ENCODE measurements at places on chromosomes 3 and 15.

DNA sequence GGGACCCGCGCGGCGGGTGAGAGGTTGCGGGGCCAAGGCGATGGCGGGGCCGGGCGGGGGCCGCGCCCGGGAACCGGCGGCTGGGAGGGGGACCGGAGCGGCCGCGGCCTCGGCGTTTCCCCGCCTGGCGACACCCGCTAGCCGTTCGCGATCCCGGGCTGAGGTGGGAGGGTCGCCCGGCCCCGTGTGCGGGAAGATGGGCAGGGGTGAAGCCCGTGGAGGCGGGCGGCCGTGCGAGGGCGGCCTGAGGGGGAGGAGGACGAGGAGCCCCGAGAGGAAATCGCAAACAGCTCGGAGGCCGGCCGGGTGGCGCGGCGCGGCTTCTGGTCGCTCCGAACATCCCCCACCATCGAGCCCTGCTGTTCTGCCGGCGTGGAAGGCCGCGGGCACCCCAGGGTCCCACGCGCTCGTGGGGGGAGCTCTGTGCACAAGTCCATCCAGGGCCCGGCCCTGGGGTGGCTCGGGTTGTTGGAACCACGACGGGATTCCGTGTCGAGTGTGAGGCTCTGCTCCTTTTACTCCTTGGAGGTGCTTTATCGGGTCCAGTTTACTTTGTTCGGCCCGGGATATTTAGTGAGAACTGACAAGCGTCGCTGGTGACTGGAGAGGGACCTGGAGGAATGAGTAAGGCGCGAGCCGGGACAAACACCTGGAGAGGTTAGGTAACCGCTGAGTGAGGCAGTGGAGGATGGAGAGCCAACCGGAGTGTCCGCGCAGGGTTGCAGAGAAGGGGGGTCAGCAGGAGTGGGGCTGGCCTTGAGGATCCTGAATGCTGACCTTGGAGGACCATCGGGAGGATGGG lies 728 bp downstream of the CRTC3 start:
- DNase-seq: peak; percentile 80

GRCh38 chr3:151875759-151876158 lies 2.3 kb downstream of the SUCNR1 start:
- no peak for DNase-seq

DNA sequence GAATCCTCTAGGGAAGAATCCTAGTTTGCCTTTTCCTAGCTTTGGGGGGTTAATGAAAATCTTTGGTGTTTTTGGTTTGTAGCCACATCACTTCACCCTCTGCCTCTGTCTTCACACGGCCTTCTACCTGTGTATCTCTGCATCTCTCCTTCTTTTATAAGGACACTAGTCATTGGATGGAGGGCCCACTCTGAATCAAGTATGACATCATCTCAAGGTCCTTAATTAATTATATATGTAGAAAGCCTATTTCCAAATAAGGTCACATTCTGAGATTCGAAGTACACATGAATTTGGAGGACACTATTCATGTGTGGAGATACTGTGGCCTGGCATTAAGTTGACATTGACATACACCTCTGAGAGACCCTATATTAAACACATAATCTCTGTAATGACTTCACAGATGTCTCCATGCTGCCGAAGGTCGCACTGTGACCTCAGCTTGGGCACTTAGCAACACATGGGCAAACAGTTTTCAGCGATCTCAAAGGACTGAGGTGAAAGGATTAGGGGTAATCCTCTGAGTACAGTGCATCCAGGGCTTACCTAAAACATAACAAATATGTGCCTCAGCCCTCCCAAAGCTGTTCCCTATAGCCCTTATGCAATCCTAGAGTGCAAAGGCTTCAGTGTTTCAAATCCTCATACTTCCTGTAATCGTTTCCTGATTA lies 446.0 kb downstream of the FGF12 start:
- no peak for DNase-seq

- no peak for DNase-seq
These were observed 193.0 kb upstream of the TPM1 start for GRCh38 chr15:62849316-62850106.

DNA sequence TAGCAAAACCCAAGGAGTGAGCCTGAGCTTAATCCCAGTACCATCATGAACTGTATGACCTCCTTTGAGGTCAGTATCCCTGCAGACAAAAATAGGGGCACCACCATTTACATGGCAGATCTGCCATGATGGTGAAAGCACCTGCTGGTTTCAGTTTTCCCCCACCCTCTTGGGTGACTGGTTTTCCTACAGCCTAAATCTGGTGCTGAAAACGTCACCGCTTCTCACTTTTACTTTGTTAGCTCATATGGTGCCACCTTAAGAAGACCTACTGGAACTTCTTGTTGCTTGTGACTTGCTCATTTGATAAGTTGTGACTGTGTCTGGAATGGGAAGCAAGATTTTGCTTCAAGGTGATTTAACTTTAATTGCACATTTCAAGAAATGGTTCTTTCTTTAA lies 5.1 kb downstream of the PPP1R2 start:
- DNase-seq: no peak

DNA sequence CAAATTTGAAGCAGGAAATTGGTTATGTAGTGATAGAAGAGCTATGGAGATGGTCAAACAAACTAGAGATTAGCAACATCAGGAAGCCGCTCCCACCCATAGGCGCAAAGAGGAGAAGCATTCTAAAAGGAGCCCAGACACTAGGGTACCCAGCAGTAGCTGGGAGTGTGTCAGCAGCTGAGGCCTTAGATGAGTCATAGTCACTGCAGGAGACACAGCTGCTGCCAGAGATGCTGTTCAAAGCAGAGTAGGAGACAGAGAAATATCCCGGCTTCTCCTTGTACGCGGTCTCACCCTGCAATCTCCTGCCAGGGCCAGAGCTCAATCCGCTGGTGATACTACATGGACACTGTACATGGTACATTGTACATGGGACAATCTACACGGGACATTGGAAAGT lies 61.9 kb downstream of the VGLL3 start:
- no peak for DNase-seq

GRCh38 chr3:9957214-9957613 lies 5.0 kb upstream of the PRRT3 start:
- DNase-seq: no peak

DNA sequence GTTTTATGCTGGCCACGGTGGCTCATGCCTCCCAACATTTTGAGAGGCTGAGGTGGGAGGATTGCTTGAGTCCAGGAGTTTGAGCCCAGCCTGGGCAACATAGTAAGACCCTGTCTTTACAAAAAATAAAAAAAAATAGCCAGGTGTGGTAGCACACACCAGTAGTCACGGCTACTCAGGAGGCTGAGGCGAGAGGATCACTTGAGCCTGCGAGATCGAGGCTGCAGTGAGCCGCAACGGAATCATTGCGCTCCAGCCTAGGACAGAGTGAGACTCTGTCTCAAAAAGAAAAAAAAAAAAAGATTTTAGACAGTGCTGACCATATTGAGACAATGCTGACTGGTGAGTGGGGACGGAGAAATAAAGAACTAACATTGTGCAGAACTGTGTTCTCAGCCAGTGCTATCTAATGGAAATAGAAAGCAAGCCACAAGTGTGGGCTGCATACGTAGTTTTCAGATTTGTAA lies 67.2 kb downstream of the ST6GAL1 start:
- no peak for DNase-seq

GRCh38 chr3:190338717-190339116 lies 16.5 kb upstream of the CLDN1 start:
- DNase-seq: no peak

GRCh38 chr15:74865316-74865715 lies 7.8 kb downstream of the SCAMP2 start:
- no peak for DNase-seq

GRCh38 chr3:191253089-191253799 lies 54.2 kb downstream of the OSTN start:
- DNase-seq: no peak

GRCh38 chr3:106277731-106278130 lies 408.9 kb upstream of the CBLB start:
- DNase-seq: no peak

- no peak for DNase-seq
These were observed 25.7 kb downstream of the RNU5B-1 start for GRCh38 chr15:65329984-65330735.

GRCh38 chr3:27943106-27943505 lies 221.0 kb upstream of the EOMES start:
- DNase-seq: no peak

DNA sequence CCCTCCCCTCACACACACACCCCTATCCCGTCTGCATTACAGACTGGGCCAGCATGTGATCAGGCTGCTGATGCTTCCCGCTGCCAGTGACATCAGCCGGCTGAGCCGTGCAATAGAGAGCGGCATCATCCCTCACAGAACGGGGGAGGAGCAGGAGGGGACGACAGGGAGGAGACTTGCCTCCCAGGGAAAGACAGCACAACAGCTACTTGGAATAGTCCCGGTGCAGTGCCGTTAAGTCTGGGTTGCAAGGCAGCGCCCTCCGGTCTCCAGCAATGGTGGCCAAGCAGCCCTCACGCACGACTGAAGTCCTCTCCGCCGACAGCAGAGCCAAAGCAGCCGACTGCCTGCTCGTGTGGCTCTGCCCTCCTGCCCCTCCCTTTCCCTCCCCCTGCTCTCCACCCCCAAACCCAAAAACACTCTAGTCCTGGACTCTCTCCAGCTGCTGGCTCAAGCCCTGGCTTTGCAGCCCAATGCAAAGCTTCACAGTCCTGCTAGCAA lies 31.5 kb upstream of the RPS17 start:
- no peak for DNase-seq

GRCh38 chr3:54826251-54826691 lies 101.6 kb downstream of the LRTM1 start:
- no peak for DNase-seq

DNA sequence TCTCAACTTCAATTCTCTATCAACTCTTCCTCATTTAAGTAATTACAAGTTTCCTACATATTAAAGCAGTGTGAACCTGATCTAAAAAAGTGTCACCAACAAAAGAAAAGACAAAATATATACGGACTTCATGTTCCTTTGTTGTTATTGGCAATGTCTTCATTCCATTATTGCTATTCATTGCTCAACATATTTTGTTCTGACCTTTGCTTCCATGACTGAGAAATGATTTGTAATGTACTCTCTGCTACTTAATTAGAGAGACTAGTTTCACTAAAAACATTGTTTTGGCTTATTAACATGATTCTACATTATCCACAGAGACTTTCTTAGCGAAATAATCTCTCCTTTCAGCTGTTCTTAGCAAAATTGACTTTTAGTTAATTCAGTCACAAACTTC lies 657.2 kb upstream of the ROBO1 start:
- no peak for DNase-seq

GRCh38 chr3:71710906-71711494 lies 14.2 kb downstream of the EIF4E3 start:
- no peak for DNase-seq

- peak; percentile 50 for DNase-seq
These were observed 20.7 kb upstream of the KLF13 start for GRCh38 chr15:31305796-31306425.

- DNase-seq: no peak
These were observed 33.9 kb downstream of the RARB start for GRCh38 chr3:25461946-25462345.

GRCh38 chr3:119560160-119560559 lies 746 bp upstream of the CD80 start:
- DNase-seq: no peak

GRCh38 chr15:97976766-97977503 lies 16.4 kb downstream of the ARRDC4 start:
- DNase-seq: no peak

GRCh38 chr3:106343811-106344210 lies 475.0 kb upstream of the CBLB start:
- DNase-seq: no peak

GRCh38 chr15:80939216-80939615 lies 50.4 kb downstream of the MESD start:
- no peak for DNase-seq

DNA sequence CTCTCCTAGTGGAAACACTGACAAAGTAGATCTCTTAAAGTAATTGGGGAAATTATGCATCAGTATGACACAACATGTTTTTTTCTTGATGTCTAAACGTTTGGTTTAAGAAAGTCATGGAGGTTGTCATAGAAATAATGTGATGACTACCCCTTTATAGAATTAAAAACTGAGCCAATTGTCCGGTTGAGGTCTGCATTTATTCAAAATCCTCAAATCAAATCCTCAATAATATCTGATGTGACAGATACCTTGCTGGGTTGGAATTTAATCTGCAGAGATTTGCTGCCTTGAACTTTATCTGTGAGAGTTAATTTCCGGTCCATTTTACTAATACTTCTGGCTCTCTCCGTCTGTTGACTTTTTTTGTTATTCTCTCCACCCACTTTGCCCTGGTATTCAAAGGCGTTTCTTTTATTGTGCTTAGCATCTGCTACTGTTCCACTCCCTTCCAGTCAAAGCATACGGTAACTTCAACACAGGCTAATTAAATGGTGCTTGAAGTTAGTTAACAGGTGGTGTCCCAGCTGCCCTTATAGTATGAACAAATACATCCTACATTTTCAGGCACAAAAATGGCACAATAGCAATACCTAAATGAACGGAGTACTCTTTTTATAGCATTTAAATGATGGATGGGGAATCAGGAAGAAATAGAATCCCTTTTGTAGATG lies 628.3 kb downstream of the ROBO1 start:
- no peak for DNase-seq

GRCh38 chr3:194206320-194206719 lies 70.4 kb downstream of the HES1 start:
- DNase-seq: no peak

DNA sequence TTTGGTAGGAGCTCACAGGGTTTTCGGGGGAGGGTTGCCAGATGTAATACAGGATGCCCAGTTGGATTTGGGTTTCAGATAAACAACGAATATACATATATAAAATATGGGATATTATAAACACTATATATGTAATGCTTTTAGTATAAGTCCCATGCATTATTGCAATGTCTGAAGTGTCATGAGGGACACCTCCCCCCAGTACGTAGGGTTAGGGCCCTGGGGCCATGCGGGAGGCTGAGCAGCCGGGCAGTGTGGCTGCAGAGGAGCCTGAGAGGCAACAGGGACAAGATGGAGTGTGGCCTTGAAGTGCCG lies 148.9 kb downstream of the SMAD6 start:
- no peak for DNase-seq

- DNase-seq: no peak
These were observed 15.8 kb downstream of the SPCS1 start for GRCh38 chr3:52721730-52722008.

GRCh38 chr3:150251187-150252062 lies 156.7 kb upstream of the TSC22D2 start:
- DNase-seq: no peak

DNA sequence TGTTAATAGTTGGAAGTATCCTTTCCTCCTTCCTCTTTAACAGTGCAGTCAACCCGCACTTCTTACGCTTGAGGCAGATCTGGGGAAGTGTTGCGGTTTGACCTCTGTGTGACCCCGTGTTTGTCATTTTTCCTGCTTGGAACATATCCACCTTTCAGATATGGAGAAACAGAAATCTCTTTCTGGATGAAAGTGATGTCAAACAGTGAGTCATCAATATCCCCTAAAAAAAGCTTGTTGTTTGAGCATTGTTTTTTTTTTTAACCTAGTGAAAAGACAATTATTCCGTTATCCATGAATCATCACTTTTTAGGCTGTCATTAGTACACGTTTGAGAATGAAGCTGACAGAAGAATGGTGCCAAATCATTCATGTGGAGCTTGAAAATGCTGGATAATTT lies 293.7 kb downstream of the ARPP21 start:
- no peak for DNase-seq

GRCh38 chr3:126304704-126305103 lies 52.5 kb downstream of the KLF15 start:
- DNase-seq: no peak

- DNase-seq: no peak
These were observed 1022.9 kb downstream of the MCTP2 start for GRCh38 chr15:95254263-95254662.

Data from activated CD8-positive, alpha-beta memory T cell treated with anti-CD3 and anti-CD28 coated beads for 24 hours (primary cell).